Testis (tissue), 5 donors: ENCODE measurements at places on chromosomes 6 and 20.

DNA sequence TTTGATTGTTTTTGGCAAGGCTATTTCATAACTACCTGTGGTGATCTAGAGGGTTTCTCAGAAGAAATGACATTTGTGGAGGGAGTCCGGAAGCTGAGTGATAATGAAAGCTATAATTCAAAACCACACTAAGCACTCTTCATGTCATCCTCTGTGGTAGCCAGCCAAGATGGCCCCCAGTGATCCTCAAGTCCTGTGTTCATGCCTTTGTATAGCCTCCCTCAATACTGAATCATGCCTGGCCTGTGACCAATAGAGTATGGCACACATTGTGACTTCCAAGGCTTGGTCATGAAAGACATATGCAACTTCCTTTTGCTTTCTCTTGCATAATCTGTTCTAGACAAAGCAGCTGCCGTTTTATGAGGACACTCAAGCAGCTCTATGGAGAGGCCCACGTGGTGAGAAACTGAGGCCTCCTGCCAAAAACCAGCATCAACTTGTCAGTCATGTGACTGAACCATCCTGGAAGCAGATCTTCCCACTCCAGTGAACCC lies 12.8 kb upstream of the DNAAF9 start:
- DNase-seq, result peak; percentile 34

DNA sequence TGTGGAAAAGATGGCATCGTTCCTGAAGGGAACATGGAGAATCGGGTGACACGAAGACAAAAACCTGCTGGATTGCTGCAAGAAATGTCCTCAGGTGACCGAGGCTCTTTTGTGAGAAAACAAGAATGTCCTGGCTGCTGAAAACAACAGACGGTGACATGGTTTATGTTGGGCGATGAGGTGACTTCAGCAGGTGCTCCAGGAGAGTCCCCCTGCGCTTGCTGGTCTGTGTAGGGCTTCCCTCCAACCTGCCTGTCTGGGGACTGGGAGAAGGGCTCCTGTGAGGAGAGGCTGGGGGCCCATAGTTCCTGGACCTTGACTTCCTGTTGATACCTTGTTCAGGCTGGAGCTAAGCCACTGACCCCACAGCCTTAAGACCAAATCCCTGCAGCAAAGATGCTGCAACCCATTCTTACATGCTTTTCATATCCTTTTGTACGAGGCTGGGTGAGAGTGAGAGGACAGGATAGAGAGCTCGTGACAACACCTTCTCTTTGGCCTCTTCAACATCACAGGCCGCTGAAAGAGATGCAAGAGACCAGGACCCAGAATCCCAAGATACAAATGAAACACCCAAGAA lies 134.8 kb downstream of the CD83 start:
- DNase-seq, result no peak

DNA sequence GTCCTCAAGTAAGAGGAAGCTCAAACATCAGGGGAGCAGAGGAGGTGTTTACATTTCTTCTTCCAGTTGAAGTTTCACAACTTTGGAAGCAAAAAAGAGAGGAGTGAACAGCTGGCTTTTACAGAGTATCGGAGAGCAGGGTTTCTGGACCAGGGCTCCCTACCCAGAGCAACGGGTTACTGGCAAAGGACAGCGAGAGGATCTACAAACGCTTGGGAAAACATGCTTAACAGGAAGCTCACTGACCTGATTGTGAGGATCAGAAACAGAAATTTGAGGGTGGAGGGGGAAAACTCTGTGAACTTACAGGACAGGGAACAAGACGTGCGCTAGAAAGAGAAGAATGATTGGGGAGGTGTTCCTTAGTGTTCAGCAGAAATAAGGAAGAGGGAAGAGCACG lies 85.7 kb upstream of the TAB2 start:
- DNase-seq, result no peak

GRCh38 chr6:965343-965742 lies 272.4 kb upstream of the EXOC2 start:
- no peak for DNase-seq

GRCh38 chr6:47057830-47058540 lies 15.9 kb upstream of the ADGRF1 start:
- DNase-seq, result no peak

- DNase-seq, result no peak
Measured at GRCh38 chr6:16413399-16413798, 175.0 kb downstream of the GMPR start.

GRCh38 chr6:128519132-128519930 lies 1.1 kb downstream of the PTPRK start:
- peak; percentile 43 for DNase-seq

GRCh38 chr20:63349516-63349895 lies 11.6 kb downstream of the CHRNA4 start:
- no peak for DNase-seq

DNA sequence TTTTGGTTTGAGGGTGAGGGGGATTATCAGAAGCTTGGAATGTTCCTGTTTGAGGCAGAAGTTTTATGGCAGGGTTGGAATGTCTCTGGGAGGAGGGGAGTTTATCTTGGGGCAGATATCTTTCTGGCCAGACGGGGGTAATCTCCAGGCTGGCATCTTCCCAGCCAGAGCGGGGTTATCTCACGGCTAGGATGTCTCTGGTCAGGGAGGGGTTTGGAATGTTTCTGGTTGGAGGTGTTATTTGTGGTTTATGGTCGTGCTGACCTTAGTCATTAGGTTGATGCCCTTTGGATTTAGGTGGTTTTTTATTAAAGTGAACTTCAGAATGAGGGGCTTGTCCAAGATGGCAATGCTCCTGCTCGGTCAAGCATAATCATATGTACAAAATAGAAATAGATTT lies 14.8 kb downstream of the PGK2 start:
- DNase-seq, result no peak

DNA sequence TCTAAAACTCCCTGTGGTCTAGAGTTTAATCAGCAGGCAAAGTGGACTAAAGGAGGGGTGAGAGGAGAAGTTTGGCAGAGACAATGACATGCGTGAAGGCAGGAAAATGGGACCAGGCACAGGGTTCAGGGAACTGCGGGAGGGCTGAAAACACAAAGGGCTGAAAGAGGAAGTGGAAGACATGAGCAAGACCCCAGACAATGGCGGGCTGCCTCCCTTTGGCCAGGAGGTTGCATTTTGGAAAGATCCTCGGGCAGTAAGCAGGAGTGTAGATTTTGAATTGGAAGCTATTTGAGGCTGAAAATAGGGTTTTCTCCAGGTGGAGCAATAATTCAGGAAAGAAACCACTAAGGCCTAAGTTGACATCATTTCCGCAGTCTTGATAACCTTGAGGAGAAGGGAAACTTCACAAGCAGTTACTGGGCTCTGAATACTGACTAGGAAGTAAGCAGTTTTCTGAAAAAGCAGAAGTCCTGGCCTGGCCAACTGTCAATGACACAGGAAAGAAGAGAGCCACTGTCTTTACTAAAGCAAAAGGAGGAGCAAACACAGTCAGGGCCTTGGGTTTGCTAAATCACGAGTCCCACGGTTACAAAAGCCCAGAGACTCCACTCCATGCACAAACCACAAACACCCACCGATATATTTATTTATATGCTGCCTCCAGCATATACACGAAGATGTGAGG lies 3.4 kb downstream of the LY86 start:
- DNase-seq, result peak; percentile 34

DNA sequence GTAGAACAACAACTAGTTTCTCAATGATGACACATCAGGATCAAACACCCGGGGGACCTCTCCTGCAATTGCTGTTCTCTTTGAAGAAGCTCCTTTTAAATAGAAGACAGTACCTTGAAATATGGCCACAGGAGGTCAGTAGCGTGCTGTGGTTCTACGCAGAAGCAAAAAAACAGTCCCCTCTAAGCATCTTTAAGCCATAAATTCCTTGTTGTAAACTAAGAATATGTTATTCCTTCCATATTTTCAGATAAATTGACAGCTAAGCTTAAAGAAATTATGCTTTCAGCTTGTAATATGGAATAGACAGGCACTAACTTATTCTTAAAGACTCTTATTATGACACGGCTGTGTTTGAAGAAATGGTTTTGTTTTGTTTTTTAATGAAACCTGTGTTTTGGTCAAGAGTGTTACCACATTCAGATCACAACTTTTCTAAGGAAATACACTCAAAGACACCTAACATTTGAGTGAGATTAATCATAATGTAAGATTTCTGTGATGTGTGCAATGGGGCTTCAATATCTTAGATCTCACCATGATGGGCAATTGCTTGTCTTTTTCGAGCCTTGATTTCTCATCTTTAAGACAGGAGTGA lies 49.7 kb upstream of the IL20RA start:
- peak; percentile 76 for DNase-seq

- DNase-seq, result no peak
Measured at GRCh38 chr6:41814629-41815028, 27.1 kb downstream of the TOMM6 start.

- no peak for DNase-seq
Measured at GRCh38 chr6:130893277-130893676, 66.1 kb downstream of the SMLR1 start.

DNA sequence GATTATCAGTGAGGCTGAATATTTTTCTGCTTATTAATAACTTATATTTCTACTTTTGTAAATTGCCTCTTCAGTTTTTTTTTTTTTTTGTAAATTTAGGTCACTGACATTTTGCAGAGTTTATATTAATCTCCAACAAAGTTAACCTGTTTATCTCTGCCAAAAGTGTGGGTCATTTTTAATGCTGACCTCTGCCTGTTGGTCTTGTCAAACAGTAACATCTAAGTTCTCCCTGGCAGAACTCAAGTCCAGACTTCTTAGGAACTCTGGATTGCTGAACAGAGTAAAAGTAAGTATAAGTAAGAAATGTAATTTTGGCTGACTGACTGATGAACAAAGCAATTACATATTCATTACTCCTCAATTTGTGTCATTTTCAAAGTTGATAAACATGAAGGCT lies 83.9 kb downstream of the CD109 start:
- DNase-seq, result no peak

GRCh38 chr20:48975955-48976354 lies 54.4 kb downstream of the ARFGEF2 start:
- DNase-seq, result no peak

DNA sequence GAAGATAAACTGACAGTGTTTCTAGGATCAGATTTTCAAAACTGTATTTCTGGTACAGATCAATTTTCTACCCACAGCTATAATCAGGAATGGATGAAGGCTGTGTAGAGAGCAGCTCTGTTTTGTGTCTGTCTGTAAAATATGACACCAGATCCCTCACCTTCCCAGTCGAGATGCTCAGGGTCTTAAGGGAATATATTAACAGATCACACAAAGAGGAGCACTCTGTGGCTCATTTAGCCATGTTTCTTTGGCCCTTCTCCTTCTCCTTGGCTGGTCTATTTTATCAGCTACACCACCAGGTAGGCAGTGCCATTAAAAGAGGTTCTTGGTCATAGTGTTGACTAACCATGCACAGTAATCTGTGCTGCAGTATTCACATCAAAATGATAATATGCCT lies 82.6 kb downstream of the PREP start:
- no peak for DNase-seq
